ENCODE measurements at places on chromosomes 2 and 18.

GRCh38 chr2:172350839-172351479, 76.4 kb upstream of the ITGA6 start:
- DNase-seq: no peak

GRCh38 chr2:123364243-123364896, 660.7 kb upstream of the CNTNAP5 start:
- no peak for DNase-seq

- DNase-seq: no peak
These were observed 30.2 kb downstream of the RNMT start for GRCh38 chr18:13756671-13757070.

DNA sequence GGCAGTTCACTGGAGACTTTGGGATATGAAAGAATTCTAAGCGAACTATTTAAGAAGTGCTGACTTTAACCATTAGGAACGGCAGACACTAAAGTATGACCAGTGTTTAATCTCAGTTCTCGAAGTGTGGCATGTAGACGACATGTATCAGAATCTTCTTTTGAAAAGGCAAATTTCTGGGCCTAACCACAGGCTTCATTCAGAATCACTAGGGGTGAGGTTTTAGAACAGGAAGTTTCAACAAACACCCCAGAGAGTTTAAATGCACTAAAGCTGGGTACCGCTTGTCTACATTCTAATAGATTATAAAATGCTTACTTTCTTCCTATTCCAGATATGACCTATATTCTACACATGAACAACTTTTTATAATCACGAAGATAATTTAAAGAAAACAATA, 180.3 kb downstream of the ANKRD44 start:
- DNase-seq: no peak

DNA sequence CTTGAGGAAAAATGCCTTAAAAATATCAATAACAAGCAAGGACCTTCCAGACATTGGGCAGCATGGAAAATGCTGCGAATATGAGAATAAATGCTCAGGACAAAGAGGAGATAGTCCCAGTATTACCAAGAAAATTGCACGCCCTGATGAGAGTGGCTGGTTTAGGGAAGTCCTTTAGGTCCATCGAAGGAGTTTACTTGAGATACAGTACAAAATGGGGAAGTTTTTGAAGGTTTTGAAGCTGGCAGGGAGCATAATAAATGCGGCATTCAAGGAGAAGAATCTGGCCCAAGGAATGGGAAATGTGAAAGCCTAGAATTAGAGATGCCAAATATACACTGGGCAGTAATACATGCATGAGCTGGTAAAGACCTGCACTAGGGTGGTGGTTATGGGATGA, 90.2 kb upstream of the SPATS2L start:
- DNase-seq: no peak

GRCh38 chr2:66925128-66925527, 472.0 kb upstream of the ETAA1 start:
- no peak for DNase-seq

GRCh38 chr2:128405467-128405900, 86.8 kb upstream of the HS6ST1 start:
- no peak for DNase-seq

Data from stimulated activated CD4-positive, alpha-beta T cell treated with anti-CD3 and anti-CD28 coated beads, Interleukin-4, amount 100 ng/mL, for 48 hours (primary cell).